ENCODE measurements at places on chromosomes 6 and 20.

GRCh38 chr6:27579973-27580372 lies 107.1 kb upstream of the ZNF184 start:
- DNase-seq, result no peak

DNA sequence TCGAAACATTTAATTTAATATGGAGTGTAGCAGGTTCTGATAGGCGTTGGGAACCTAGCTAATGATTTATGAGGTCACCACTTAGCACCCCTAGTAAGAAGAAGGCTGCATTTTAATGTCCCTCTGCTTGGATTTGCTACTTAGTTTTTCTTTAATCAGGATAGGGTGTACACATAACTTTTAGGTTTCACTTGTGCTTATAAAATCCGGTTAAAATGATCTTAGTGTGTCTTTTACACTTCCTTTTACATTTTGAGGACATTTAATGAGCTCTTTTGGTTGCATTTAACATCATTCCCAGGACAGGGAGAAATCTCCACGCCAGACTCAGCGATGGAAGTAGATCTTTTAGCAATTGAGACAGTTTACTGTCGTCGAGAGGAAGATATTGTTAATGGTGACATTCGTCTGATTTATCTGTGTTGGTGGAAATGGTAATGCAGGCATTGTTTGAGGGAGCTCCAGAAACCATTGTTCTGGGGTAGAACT lies 5.6 kb downstream of the TFAP2A start:
- no peak for DNase-seq

- no peak for DNase-seq
Measured at GRCh38 chr6:63799813-63800212, 164.2 kb downstream of the PHF3 start.

DNA sequence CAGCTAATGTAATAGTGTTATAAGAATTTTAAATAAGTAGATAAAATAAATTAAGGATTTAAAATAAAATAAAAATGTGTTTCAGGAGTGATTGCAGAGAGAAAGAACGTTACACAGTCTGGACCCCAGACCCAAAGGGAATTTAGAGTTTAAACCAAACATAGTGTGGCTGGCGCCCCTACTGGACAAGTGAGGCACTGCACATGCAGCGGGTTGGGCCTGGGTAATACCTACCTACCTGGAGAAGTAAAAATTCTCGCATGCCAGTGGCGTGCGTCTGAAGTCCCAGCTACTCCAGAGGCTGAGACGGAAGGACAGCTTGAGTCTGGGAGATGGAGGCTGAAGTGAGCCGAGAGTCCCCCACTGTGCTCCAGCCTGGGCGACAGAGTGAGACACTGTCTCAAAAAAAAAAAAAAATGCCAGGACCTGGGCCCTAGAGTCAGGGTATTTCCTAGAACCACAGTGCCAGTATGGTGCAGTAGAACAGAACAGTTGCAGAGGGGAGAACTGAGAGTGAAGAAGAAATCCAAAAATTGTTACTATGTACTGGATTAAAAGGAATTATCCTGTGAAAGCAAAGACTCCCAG lies 71.4 kb upstream of the TCF21 start:
- DNase-seq, result peak; percentile 71

DNA sequence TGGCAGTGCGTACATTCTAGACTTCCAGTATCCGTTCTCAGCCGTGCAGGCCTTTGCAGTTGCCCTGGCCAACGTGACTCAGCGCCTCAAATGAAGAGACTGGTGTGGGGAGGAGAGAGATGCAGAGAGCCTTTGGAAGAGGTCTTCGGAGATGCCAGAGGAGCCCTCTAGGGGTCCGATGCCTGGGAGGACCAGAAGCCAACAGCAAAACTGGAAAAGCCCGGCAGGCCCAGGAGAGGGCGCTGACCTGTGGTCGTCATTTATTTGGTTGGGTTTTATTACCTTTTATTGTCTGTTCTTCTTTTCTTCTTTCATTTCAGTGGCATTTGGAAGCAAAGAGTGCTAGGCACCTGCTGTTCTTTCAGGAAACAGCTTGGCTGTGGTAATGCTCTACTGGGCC lies 53.3 kb upstream of the TMEM181 start:
- DNase-seq, result no peak

DNA sequence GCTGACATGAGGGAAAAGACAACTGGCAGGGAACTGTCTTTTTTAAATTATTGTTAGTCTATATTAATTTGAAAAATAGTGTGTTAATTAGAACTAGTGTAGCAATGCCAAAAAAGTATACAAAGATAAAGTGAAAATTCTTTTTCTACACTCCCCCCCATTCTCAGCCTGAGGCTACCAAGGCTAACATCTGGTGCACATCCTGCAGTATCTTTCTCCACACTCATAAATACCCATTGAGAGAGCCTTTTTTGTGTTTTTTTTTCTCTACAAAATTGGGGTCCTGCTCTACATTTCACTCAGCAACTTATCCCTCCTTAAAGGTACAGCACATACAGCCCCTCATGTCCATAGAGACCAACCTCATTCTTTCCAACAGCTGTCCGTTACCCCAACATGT lies 20.7 kb downstream of the PREX1 start:
- DNase-seq, result no peak

DNA sequence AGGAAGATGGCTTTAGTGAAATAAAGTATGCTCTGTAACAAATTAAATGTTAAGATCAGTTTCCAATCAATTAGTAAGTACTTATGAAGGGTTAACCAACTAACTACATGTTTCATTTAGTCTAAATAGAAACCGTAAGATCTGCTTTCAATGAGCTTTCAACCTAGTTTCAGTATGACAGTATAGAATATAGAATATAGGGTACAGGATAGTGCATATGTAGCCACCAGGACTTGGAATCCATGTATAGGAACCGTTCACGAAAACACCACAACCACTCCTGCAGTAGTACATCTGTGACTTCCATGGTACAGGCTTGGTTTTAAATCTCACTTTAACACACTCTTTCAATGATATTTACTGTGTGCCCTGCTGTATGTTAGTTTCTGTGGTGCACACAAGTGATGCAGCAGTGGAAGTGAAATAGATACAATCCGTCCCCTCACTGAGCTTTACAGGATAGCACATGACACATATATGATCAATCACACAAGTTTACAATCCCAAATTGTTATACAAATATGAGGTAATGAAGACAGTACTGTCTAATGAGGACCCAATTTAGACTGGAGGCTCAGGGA lies 479.7 kb upstream of the MARCKS start:
- DNase-seq, result no peak

- DNase-seq, result no peak
Measured at GRCh38 chr6:166006900-166007301, 160.8 kb downstream of the TBXT start.

GRCh38 chr6:89087881-89088280 lies 7.3 kb downstream of the PNRC1 start:
- DNase-seq, result no peak

- no peak for DNase-seq
Measured at GRCh38 chr6:157259443-157259842, 63.9 kb downstream of the TMEM242 start.

GRCh38 chr6:143283887-143284645 lies 166.4 kb downstream of the ADAT2 start:
- no peak for DNase-seq

- no peak for DNase-seq
Measured at GRCh38 chr6:167892835-167893815, 66.4 kb downstream of the AFDN start.

DNA sequence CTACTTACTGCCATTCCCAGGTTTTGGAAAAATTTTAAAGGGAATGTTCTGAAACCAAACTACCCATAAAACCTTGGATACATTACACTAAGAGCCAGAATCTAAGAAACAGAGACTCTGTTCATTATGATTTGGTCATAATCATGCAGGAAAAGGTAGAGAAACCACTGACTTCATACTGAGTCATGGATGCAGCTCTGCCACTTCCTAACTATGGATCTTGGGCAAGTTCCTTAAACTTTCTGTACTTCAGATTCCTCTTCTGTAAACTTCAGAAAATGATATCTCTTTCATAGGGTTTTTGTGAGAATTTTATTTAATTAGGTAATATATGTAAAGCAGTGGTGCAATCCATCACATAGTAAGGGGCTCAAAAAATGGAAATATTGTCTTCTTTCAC lies 20.0 kb downstream of the PLA2G7 start:
- no peak for DNase-seq

DNA sequence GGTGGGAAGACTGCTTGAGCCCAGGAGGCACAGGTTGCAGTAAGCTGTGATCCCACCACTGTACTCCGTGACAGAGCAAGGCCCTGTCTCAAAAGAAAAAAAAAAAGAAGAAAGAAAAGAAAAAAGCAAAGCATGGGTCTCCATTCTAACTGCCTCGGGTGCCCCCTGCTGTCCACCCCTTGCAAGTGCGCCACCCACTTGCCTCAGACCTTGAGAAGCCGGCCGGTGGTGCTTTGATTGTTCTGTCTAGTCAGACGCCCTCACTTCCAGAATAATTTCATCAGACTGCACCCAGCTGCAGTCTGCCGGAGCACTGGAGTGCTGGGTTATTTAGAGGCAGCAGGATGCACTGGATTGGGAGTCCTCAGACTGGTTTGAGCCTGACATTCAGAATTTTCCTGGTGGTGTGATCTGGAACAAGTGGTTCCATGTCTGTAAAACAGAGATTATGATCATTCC lies 17.6 kb upstream of the TM9SF4 start:
- DNase-seq, result peak; percentile 84

DNA sequence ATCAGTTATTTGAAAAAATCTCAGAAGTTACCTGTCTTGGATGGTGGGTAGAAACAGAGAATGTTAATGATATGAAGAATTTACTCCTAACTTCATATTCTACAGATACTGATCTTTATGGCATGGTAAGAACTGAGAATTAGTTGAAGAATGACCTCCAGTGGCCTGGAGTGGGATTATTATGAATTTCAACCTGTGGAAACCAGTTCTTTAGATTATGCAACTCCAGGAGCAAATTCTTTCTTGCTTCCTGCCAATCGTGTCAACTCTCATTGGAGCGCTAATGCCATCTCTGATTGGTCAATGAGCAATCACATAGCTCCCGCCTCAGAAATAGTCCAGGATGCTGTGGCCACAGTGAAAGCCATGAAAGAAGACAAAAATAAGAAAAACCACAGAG lies 40.6 kb downstream of the LYRM2 start:
- no peak for DNase-seq

DNA sequence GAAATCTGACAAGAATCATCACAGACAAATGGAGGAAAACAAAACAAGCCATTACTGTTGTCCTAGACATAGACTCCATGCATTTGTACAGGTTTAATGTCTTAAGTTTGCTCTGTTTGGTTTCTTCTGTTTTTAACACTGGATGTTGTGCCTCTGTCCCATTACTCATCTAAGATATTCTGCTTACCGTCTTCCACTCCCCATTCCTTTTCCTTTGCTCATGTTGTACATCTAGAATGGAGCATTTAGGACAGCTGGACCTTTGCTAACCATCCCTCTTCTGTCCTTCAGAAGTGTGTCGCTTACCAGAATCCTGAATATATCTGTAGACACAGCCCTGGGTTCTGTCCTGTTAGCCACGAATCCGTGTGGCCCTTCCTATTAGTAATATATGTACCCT lies 35.2 kb downstream of the RAB22A start:
- DNase-seq, result no peak

- no peak for DNase-seq
Measured at GRCh38 chr20:57898332-57898731, 188.5 kb upstream of the PMEPA1 start.
